ENCODE measurements at places on chromosomes 4 and X. TPM values are rescaled to one million over a fixed set of nuclear protein-coding genes. Genes with fewer than 3 reads are reported as not detected.

The IBSP gene
- not detected for polyA plus RNA-seq

The TCEAL5 gene
- 17.0 TPM for polyA plus RNA-seq

The GLRA3 gene
- polyA plus RNA-seq: not detected

The ADH1A gene
- 0.47 TPM for polyA plus RNA-seq

The UGT2B17 gene
- not detected for polyA plus RNA-seq

The MAGEE2 gene
- 0.72 TPM for polyA plus RNA-seq

The XAGE1A gene
- polyA plus RNA-seq: not detected

The NXF3 gene
- polyA plus RNA-seq: not detected

The ASB12 gene
- 0.69 TPM for polyA plus RNA-seq

The WAS gene
- polyA plus RNA-seq: 3.0 TPM

The KCNIP4 gene
- polyA plus RNA-seq: 14.5 TPM

The LRPAP1 gene
- 274 TPM for polyA plus RNA-seq

The NWD2 gene
- 0.11 TPM for polyA plus RNA-seq

The GIMD1 gene
- polyA plus RNA-seq: not detected

The NLGN4X gene
- polyA plus RNA-seq: 13.7 TPM

The SOX3 gene
- polyA plus RNA-seq: not detected

The FGG gene
- 1.1 TPM for polyA plus RNA-seq

The GAB1 gene
- polyA plus RNA-seq: 49.3 TPM

The SAGE1 gene
- not detected for polyA plus RNA-seq

The MBNL3 gene
- 30.6 TPM for polyA plus RNA-seq

Measured in right renal cortex interstitium (tissue), 3 donors.